PC-9 (cell line): ENCODE measurements at places on chromosomes 5 and 9. TPM values are rescaled to one million over a fixed set of nuclear protein-coding genes. Genes with fewer than 3 reads are reported as not detected.

Gene CER1
- not detected in 2 replicates for total RNA-seq

Gene TTC39B
- total RNA-seq, result 8.7 and 8.8 TPM in 2 replicates

DNA sequence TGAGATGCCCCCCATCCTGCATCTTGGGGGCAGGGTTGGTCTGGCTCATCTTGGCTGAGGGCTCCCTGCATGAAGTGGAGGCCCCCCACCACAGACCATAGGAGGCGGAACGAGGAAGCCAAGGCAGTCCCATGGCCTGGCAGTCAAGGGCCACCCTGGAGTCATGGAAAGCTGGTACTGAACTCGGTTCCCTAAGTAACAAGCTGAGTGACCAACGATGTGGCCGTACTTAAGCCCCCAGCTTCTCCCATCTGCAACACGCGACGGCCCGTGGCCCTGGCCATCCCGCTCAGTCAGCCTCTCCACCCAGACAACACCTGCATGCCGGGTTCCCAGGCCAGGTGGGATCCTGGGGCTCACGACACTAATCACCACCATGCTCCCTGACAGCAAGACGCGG is 17.1 kb downstream of the BRD3 start:
- DNase-seq, result no peak

GRCh38 chr9:69190863-69191181 is 16.7 kb downstream of the TJP2 start:
- no peak for DNase-seq
